ENCODE measurements at places on chromosomes 16 and 17.

GRCh38 chr16:89131783-89132182 lies 38.1 kb downstream of the ACSF3 start:
- DNase-seq, result no peak

- DNase-seq, result no peak
Measured at GRCh38 chr16:12837756-12838155, 34.1 kb upstream of the CPPED1 start.

- no peak for DNase-seq
Measured at GRCh38 chr16:3012828-3013420, at the start of gene CLDN9. TSS of gene CLDN9 (plus strand) at chr16:3012923. CDS start at chr16:3013363, 440 bp downstream.

- no peak for DNase-seq
Measured at GRCh38 chr16:87464691-87465300, 28.0 kb downstream of the ZCCHC14 start.

DNA sequence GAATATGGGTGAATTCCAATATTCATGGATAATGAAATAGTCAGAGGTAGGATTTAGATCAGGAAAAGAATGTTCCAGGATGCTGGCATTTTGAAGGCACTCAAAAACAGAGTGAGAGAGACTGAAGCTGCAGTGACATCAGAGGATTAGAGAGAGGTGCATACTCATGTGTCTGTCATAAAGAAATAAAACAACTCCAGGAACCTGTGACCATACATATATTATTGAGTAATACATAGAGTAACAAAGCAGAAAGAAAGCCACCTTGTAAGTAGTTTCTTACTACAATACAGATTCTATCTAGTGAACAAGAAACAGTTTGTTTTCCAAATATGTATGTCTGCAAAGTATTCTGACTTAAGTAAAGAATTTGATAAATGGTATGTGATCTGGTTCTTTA lies 62.3 kb upstream of the PHOSPHO1 start:
- DNase-seq, result no peak
